ENCODE measurements at places on chromosomes 6 and 20. TPM values are rescaled to one million over a fixed set of nuclear protein-coding genes. Genes with fewer than 3 reads are reported as not detected.
A peak's percentile ranks its signal among the peaks of the same experiment; 100 is the strongest.

GRCh38 chr6:80333342-80333741 lies 226.9 kb downstream of the BCKDHB start:
- no peak for DNase-seq

SLC17A2 gene
- total RNA-seq = 0.31 TPM

SIRPD gene
- total RNA-seq = 19.1 TPM

DNA sequence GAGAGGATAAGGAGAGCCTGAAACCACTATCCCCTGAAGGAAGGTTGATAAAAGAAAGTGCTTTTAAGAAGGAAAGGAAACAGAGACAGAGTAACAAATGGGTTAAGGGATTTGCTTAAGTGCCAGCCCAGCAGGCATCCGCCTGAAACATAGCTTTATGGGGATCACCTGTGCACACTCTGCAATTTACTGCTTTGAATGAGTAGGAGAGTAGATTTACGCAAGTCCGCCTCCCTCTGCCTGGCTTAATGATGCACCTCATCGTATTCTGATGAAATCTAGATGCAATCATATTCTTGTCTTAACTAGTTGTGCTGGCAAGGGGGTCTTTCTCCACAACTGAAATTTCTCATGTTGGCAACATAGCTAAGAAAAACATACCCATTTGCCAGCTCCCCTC lies 101.1 kb upstream of the ID4 start:
- no peak for DNase-seq

- no peak for DNase-seq
These were observed 24.9 kb downstream of the GPLD1 start for GRCh38 chr6:24464253-24465038.

DNA sequence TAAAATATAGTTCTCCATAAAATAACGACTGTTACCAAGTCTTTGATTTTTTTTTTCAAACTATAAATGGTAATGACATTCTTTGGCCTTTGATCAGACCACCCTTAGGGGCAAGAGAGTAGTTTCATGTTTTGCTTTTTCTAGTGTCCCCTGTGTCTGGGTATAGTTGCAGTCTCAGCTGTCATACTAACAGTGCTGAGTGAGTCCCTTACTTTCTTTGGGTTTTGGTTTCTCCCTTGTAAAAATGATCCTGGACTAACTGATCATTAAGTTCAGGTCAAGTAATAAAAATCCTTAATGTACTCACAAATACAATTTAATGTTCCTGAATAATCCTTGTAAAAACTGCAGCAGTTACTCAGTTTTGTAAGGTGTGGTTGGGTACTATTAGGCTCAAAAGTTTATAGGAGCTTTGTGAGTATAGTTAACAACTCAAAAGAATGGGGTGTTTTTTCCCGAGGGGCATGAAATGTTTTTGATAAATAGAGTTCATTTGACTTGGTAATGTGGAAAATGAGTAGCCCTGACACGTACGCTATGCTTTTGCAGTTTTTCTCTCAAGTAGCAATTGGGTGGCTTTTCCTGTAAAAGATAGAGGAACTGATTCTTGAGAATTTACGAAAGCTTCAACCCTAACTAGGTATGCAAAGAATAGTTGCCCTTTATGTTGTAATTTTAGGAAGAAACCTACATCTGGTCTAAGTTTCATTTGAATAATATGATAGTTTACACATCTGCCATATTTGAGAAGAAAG lies 6.2 kb downstream of the PTPN1 start:
- no peak for DNase-seq

DNA sequence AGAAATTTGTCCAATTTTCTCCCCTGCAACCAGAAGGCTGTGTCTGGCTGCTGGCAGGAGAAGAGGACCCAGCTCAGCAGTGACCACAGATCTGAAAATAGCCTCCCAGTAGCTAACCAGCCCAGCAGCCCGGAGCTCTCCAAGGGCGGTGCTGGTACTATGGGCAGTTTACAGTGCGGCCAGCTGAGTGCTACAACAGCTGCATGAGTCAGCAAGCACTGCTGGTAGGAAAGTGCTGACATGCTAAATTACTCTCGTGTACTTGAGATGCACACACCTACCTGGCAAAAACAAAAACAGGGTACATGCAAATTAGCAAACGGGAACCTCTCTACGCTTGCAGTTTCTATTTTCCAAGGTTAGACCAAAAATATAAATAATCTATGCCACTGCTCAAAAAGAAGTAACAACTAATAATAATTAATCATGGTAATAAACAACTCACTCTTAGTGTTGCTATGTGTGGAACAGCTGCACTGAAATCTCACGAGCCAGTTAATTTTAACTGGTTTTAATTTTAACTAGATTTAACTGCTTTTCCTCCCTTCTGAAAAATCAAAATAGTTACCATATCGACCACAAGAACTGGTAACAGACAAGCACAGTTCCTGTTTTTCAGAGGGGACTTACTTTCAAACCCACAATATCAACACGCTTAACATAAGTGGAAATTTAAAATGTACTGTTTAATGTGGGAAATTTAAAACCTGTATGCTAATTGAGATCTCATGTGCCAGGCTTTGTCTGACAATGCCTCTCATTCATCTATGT lies 10.8 kb downstream of the BACH2 start:
- DNase-seq = peak; percentile 72

PBX2 gene
- 111 TPM for total RNA-seq

DNA sequence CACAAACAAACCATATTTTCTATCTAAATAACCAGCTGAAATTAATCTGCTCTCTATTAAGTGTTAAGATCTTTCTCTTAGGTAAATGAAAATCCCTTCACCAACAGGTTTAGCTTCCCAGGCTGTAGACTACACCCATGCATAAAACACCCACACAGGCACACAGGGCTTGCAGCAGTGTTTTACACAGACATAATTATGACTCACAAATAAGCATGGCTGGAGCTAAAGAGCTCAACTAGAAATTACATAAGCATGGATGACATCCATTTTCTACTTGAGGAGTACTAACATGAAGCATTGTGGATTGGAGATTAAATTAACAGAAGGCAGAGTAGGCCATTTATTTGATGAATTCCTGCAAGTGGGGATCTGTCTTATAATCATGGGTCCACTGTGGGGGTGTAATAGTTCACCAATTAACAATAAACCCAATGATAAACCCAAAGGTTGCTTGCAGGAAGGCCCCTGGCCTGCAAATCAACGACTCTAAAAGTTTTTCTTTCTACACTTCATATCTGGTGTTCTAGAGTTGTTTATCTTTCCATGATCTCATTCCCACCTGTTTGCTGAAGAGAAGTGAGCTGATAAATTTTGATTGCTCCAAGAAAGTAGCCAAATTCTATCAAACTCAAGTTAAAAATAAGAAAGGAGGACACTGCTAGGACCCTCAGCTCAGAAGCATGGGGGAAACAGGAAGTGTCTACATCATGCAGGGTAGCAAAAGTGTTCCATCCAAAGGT lies 33.8 kb upstream of the E2F3 start:
- no peak for DNase-seq

- DNase-seq = no peak
These were observed 45.2 kb upstream of the RALY start for GRCh38 chr20:33948480-33948879.

ULBP2 gene
- total RNA-seq = 1.5 TPM

GRCh38 chr20:48613926-48614325 lies 213.9 kb downstream of the PREX1 start:
- no peak for DNase-seq

GRCh38 chr6:138849791-138850190 lies 53.9 kb downstream of the ECT2L start:
- no peak for DNase-seq

DNA sequence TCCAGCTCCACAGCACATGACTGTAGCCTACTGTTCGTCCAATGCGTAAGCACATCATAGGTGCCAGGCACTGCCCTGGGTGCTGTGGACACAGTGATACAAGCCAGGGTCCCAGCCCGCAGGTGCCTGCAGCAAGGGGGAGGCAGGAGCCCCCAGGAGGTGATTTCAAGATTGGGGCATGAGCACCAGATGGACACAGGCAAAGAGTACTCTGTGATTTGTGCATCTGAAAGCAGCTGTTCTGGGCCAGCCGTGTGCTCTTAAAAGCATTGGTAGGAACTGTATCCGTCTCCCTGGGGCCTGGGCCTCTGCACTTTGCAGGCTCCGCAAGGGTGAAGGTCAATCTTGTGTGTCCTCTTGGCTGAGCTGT lies 149.8 kb downstream of the SYCP2 start:
- no peak for DNase-seq

- peak; percentile 73 for DNase-seq
These were observed 98.3 kb downstream of the SASH1 start for GRCh38 chr6:148440877-148441453.

DUSP15 gene
- total RNA-seq = 274 TPM

- DNase-seq = no peak
These were observed 52.9 kb downstream of the STK4 start for GRCh38 chr20:45019027-45019761.

- no peak for DNase-seq
These were observed 2.1 kb downstream of the TMEM14B start for GRCh38 chr6:10749734-10750133.

DNA sequence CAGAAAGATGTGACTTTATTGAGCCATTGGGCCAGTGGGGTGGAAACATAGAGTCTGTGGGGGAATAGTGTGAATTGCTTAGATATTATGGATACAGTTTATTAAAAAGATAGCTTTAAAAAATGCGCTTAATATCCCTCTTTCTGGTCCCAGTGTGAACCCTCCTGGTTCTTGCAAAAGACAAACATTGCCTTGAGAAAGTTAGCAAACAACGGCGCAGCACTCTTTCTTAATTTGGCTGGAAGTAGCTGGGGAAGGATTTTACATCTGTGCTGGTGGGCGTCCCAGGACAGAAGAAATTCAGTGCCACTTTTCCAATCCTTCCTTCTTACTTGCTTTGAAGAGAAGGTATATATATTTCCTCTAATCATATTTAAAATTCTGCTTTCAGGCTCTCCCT lies 191.4 kb upstream of the ZFP64 start:
- DNase-seq = no peak

GRCh38 chr6:45666846-45667245 lies 289.1 kb upstream of the SUPT3H start:
- DNase-seq = no peak

CCN5 gene
- 37.0 TPM for total RNA-seq

- no peak for DNase-seq
These were observed 3.2 kb downstream of the SLC2A12 start for GRCh38 chr6:134049176-134049575.

- DNase-seq = no peak
These were observed 997.4 kb downstream of the HACE1 start for GRCh38 chr6:103862297-103862696.

DNA sequence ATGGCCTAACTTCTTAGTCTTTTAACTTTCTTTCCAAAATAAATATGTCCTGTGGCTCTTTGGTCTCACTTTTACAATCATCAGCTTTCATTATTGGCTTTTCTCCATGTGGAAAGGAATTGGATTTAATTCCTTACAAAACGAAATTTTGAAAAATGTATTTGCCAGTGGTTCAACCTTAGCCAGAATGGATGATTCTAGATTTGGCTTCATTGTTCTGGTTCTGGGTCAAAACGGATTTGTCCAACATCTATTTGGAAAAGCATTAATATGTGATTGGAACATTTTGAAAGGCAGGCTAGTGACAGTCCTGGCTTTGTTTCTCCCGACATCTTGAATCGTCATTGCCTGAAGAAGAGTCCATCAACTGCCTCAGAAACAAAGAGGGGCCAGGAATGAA lies 59.2 kb downstream of the TENT5A start:
- DNase-seq = no peak

COL20A1 gene
- 17.1 TPM for total RNA-seq

DNA sequence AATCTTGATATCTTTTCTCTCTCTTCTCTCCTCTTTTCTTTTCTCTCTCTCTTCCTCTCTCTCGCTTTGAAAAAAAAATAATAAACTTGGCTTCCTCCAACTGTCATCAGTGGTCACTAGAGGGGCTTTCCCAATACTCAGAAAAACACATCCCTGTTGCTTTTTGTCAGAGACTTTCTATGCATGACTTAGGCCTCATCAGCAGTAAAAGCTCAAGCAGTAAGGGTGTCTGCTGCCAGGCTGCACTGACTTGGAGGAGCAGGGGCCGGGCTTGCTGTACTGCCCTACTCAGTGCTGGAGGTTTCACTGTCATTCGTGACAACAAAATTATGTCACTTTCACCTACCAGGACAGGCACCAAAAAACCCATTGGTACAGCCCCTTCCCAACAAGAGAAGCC lies 272.0 kb downstream of the ADGB start:
- no peak for DNase-seq

DNA sequence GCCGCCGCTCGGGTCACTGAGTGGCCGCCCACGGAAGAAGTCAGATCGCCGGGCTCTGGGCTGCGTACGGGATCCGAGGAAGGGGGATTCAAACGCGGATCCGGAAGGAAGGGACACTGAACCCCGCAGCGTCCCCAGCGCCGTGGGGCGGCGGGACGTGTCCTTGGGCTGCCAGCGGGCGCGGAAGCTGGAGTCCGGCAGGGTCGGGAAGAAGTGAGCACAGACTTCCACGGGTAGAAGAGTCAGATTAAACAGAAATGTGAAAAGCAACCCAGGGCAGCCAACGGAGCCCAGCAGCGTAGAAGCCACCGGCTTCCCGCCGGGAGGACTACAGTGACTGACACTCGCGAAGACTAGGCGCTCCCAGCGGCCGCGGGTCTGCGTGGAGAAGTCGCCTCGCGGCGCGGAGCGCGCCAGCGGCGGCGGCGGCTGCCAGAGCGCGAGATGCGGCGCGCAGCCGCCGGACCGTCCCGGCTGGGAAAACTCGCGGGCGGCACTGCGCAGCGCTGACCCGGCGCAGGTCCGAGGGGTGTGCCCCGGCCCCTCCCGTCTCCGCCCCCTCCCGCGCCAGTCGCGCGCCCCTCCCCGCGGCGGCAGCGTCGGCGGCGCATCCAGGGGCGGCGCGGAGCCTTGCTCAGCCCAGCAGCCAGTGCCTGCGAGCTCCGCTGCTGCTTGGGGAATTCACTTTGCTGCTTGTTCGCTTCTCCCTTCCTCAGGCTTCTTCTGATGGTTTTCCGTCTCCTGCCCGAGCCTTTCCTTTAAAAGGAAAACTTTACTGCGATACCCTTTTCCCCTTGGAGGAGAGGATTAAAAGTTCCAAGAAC lies at the start of gene SAMD5:
SAMD5 (plus strand) TSS at position 649 of the 824 bp plus-strand sequence. CDS start 239 bp downstream, outside the sequence.
- DNase-seq = peak; percentile 78

GRCh38 chr20:6295127-6295866 lies 172.5 kb upstream of the FERMT1 start:
- DNase-seq = no peak

- peak; percentile 92 for DNase-seq
These were observed at the start of gene ZSCAN9 for GRCh38 chr6:28225056-28225834. TSS of gene ZSCAN9 (plus strand) at chr6:28225275. CDS start at chr6:28227085, 1,810 bp downstream.

DNA sequence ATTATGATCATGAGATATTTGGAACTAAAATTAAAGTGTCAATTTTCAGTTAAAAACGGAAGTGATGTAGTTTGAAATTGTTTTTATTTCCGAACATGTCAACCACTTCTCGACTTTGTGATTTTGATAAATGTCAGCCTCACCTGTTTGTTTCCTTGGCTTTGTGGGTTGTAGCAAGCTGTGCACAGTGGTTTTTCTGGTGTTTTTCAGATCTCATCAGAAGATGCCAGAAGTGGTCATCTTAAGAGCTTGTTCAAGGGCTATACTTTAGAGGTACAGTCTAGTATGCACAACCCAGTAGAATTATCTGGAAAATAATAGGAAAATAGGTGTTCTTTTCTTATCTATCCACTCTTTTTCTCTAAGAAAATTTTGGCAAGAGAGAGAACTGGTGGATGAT lies 134.0 kb downstream of the GRIK2 start:
- no peak for DNase-seq

GSTA2 gene
- 85.9 TPM for total RNA-seq

SLC22A7 gene
- total RNA-seq = not detected

GRCh38 chr6:47357827-47358226 lies 48.1 kb upstream of the TNFRSF21 start:
- DNase-seq = no peak

GRCh38 chr6:128380891-128381290 lies 139.5 kb downstream of the PTPRK start:
- DNase-seq = no peak

GRCh38 chr6:160041608-160042007 lies 72.7 kb downstream of the IGF2R start:
- DNase-seq = peak; percentile 49

DNAAF9 gene
- 36.8 TPM for total RNA-seq
